ENCODE measurements at places on chromosomes 7 and 10. TPM values are rescaled to one million over a fixed set of nuclear protein-coding genes. Genes with fewer than 3 reads are reported as not detected.

- DNase-seq: no peak
Measured at GRCh38 chr10:89741126-89741762, 39.9 kb downstream of the KIF20B start.

- DNase-seq: no peak
Measured at GRCh38 chr10:17805921-17806577, 3.1 kb upstream of the MRC1 start.

GRCh38 chr10:19316204-19316870 is 267.7 kb downstream of the MALRD1 start:
- DNase-seq: no peak

DNA sequence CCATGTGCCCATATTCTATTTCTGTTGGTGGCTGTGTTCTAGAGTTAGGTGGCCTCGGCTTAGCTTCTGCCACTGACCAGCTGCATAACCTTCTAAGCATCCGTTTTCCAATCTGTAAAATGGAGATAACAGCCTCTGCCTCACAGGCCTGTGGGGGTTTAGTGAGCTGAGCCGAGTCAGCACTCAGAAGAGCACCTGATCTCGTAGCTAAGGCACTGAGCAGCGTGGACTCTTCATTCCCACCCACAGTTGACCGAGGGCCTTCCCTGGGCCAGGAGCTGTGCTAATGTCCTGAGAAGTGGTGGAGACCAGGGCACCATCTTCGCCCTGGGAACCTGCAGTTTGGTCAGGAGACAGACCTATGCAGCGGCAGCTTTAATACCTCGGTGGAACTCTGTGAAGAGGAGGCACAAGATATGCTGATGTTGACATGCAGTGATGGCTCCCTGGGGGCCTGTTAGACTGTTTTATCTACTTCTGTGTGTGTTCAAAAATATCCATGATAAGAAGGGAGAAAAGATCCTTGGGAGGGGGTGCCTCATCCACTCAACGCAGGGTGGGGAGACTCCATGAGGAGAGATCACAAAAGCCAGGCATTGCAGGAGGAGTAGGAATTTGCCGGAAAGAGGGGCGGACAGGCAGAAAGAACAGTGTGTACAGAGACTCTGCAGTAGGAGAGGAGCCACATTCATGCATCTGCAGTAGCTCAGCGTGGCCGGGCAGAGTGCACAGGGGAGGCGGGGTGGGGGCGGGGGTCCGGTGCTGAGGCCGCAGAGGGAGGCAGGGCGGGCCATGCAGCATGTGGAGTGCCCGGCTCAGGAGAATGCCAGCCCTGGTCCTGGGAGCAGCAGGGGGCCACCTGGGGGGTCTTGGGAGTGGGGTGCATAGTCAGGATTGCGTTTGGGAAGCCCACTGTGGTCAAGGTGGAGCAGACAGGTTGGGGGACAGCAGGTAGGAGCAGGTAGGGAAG is 136.8 kb downstream of the C10orf105 start:
- DNase-seq: no peak

DNA sequence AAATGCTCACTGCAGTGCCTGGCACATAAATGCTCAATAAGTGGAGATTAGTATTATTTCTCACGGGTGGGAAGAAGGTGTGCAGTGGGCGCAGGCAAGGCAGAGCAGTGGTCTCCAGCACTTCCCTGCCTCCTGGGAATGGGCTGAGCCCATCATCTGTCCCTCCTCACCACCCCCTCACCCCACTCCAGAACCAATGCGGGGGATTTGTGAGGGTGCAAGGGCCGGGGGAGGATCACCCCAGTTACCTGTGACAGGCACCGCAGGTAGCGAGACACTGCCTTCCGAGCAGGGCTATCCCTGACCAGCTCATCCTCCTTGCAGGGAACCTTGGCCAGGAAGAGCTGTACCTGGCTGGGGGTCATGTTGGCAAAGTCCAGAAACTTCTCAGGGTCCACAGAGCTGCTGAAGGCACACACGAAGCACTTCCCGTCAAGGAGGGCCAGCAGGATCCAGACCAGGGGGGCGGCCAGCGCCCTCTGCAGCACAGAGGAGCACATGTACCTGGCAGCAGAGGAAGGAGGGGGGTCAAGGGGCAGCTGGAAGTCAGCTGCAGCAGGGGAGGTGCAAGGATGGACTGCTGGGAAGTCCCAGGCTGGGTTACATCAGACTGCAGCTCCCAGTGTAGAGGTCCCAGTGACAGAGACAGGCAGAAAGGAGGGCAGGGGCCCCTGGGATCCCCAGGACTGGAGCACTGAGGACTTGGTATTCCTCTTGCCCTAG is 2.8 kb downstream of the CALHM3 start:
- DNase-seq: no peak

DNA sequence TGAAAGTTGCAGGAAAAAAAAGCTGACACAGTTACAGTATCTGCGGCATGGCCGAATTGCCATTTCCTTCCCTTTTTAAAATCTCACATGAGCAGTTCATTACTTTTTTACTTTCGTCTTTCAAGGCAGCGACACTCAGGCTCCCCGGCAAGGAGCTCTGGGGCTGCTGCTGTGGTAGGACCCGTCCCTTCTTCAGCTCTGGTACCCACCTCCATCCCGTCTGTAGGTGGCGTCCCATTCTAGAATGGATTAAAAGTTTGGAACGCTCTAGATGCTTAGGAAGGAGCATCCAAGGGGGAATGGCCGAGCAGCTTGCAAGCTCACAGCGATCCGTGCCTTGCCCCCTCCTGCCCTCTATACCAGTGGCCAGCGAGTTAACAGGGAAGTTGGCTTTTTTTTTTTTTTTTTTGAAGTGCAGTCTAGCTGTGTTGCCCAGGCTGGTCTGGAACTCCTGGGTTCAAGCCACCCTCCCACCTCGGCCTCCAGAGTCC is 22.8 kb upstream of the TTYH3 start:
- DNase-seq: no peak

Gene PTPRZ1
- total RNA-seq: 237 TPM
